ENCODE measurements at places on chromosomes 1 and 21.

- no peak for DNase-seq
Observed at GRCh38 chr1:84973498-84974334, 23.2 kb downstream of the MCOLN2 start.

DNA sequence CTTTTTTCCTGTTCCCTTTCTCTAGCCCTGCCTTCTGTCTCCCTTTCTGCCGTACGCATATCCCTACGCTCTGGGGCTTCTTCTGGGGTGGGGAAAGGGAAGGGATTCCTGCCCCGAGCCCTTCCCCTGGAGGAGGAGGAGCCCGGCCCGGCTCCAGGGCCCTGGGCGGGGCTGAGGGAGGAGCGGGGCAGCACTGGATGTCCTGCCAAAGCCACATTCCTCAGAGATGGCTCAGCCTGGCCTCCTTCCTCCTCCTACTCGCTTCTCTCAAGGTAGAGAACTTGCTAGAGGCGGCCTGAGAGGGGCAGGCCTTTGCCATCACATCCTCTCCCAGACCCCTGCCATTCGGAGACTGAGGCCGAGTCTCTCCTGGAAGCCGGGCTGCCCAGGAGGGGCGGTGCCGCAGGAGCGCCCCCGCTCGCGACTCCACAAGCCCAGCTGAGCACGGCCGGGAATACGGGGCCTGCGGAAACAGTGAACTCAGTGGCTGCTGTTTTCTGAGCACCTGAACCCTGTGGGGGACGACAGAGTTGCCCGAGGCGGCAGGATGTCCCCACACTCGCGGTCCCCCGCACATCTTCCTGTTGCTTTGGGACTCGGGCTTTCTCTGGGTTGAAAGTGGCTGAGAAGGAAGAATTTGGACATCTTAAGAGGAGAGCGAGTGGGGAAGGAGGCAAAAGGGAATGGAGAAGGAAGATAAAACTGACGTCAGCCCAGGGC, 12.2 kb downstream of the ADAMTSL4 start:
- DNase-seq: no peak

DNA sequence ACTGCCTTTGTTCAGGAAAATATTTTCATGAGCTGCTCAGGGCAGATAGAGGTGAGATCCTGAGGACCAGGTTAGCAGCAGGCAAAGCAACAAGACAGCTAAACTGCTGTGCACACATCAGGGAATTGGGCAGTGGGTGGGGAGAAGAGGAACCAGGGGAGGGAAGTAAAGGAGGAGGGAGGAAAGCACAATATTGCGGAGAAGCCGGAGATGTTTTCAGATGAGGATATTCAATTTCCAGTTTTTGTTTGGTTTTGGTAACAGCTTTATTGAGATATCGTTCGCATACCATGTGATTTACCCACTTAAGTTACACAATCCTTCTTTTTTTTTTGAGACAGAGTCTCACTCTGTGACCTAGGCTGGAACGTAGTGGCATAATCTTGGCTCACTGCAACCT, 34.5 kb downstream of the EPHA10 start:
- no peak for DNase-seq

- no peak for DNase-seq
Observed at GRCh38 chr1:7827126-7827955, 25.5 kb downstream of the UTS2 start.

GRCh38 chr1:22870201-22870871, 102.3 kb downstream of the LACTBL1 start:
- DNase-seq: no peak

DNA sequence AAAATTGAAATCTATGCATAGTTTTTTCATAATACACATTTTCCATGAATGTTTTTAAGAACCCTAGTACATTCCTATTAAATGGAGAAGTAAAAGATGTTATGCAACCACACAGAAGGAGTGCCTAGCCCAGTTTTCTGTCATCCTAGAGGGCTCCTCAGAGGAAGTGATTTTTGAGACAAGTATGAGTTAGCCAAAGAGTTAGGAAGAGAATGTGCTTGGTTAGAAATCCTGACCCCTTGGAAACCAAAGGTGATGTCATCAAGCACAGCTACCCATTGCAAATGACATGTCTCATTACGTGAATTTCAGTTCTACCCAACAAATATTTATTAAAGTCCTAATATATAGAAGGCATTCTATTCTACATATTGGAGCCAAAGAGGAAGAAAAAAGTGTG, 88.9 kb upstream of the TNFSF4 start:
- DNase-seq: no peak

- no peak for DNase-seq
Observed at GRCh38 chr1:218312509-218312908, 27.4 kb downstream of the RRP15 start.

DNA sequence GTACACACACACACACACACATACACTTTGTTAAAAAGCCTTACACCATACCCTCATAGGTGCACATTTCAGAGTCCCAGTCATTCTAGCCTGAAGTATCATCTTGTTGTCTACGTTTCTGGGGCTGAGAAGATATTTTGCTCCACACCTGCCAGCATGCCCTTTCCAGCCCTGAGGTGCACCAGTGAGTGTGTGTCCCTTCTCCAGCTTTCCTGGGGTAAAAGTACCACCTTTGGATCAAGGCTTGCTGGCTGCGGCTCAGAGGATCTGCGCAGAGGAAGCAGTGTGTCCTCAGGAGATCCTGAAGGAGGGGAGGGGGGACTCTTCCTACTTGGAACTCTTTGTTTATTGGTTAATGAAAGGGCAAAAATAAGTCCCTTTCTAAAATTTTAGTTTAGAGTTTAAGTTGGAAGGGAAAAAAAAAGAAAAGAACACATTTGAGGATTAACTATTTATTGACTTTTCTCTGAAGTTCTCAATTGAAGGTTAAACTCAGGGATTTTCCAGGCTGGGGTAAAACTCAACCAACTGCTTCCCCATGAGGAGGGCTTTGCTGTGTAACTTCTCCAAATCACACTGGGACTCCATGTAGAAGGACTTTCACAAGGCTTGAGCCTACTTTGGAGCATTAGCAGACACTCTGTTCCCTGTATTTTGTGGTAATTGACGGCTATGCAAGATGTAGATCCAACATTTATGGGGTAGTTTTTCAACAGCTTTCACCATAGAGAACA, 200.3 kb upstream of the SGIP1 start:
- DNase-seq: no peak

DNA sequence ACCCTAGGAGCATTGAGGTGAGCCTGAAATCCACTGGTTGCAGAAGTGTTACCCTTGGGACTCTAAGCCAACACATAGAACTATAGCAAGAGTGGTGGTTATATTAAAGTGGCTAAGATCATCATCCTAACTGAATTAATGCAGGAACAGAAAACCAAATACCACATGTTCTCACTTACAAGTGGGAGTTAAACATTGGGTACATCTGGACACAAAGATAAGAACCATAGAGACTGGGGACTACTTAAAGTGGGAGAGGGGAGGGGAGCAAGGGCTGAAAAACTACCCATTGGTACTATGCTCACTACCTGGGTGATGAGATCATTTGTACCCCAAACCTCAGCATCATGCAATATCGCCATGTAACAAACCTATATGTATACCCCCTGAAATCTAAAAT, 100.0 kb downstream of the SLC25A24 start:
- no peak for DNase-seq

GRCh38 chr1:41935226-41935625, 16.5 kb upstream of the HIVEP3 start:
- no peak for DNase-seq

GRCh38 chr1:58895082-58895481, 111.2 kb upstream of the JUN start:
- DNase-seq: no peak

- no peak for DNase-seq
Observed at GRCh38 chr21:43825936-43826622, 36.7 kb downstream of the RRP1 start.

DNA sequence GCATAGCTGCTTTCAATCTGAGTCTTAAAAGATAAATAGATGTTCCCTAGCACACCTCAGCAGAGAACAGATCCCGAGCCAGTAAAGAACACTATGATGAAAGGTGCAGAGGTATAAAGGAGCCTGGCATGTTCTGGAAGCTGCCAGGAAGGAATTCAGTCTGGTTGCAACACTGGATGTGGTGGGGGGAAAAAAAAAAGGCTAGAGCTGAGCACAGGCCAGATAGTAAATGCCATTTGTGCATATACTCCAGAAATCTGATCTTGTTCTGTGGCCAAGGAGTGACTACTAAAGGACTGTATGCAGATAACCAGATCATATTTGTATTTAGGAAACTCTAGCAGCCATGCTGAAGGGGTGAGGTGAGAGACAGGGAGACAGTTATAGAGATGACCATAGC, 240.3 kb downstream of the VAV3 start:
- DNase-seq: no peak

DNA sequence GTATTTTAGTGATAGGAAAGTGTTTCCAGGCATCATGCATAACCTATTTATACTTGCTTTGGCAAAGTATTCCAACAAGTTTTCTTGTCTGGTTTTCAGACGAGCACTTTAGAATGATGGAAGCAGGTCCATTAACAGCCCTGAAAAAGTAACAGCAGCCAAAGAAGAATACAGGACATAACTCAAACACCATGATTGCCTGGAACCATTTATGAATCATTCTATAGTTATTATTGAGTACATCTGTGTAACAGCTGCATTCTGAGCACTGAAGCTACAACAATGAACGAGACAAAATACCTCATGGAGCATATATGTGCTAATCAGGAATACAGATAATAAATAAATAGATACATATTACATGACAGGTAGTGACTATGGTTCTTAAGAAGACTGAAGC, 12.6 kb downstream of the IL10RB start:
- DNase-seq: no peak

DNA sequence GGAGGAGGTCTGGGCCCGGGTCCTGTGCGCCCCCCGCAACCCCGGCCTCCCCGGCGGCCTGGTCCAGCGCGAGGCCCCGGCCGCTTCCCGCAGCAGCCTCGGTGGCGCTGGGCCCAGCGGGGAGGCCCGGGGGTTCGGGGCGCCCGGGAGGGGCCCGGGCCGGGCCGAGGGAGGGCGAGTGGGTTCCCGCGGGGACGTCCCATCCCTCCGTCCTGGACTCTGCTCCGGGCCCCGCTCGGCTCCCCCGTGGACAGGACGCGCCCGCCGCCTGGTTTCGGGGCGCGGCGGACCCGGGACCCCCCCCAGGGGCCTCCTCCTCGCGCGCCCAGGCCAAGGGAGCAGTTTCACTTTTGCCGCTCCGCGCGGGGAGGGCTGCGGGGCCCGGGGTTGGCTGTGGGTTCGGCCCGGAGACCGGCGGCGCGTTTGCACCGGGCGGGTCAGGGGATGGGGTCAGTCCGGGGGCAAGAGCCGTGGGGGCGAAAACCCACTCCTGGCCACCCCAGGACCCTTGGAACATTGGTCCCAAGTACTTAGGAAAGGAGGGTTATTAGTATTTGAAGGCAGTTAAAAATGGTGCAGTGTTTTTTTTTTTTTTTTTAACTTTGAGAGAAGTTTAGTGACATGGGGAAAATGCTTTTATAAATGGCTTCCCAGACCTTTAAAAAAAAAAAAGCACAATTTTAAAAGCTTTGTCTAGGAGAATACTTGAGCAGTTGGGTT, 677 bp downstream of the AGPAT3 start:
- DNase-seq: no peak

- DNase-seq: no peak
Observed at GRCh38 chr1:118948846-118949245, 39.3 kb downstream of the TBX15 start.

DNA sequence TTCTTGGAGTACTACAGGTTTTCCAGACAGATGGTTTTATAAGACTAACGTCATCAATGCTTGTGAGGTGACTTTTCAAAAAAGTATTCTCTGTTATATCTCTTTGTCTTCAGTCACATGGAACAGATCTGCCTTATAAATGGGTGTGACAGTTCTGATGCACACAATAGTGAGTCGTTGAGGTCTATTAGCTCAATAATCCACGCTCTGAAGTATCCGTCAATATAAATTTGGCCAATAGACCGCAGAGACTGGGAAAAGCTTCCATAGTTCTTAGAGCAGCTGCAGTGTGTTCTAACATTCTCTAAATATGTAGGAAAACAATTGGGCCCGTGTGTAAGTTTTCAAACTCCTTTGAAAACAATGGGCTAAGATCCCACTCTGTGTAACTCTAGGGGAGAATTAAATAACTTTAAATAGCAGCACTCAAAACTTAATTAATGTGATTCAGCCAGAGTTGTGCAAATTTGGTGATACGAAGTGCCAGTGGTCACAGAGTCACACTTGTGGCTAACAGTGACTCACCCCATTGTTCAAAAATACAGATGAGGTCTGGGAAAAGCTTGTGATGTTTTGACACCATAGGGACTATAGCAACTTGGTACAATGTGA, 316.0 kb downstream of the LMO4 start:
- no peak for DNase-seq

GRCh38 chr1:235783148-235783776, 83.4 kb downstream of the LYST start:
- no peak for DNase-seq

GRCh38 chr1:30812076-30812475, 54.5 kb upstream of the LAPTM5 start:
- no peak for DNase-seq

GRCh38 chr1:51329443-51330325, 678 bp downstream of the TTC39A start:
- no peak for DNase-seq

GRCh38 chr21:41972511-41973205, 18.8 kb upstream of the C2CD2 start:
- no peak for DNase-seq

DNA sequence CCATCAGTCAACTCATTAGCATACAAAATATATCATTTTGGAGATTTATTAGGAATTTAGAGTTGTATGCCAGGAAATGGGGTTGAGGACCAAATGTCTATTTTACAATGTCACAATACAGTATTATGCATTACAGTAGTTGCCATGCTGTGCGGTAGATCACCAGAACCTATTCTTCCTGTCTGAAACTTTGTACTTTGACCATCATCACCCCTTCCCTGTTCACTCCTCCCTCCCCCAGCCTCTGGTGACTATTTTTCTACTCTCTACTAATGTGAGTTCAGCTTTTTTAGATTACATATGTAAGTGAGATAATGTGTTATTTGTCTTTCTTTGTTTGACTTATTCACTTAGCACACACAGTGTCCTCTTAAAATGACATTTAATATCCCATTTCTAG, 50.8 kb downstream of the PTBP2 start:
- no peak for DNase-seq

DNA sequence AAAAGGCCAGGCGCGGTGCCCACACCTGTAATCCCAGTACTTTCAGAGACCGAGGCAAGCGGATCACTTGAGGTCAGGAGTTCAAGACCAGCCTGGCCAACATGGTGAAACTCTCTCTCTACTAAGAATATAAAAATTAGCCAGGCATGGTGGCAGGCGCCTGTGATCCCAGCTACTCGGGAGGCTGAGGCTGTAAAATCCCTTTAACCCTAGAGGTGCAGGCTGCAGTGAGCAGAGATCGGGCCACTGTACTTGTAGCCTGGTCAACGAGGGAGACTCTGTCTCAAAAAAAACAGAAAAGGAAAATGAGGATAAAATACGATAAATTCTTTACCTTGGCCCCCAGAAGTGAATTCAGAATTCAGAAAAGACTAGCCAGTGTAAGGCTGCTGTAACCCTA, 1.6 kb downstream of the TMEM50B start:
- DNase-seq: no peak

DNA sequence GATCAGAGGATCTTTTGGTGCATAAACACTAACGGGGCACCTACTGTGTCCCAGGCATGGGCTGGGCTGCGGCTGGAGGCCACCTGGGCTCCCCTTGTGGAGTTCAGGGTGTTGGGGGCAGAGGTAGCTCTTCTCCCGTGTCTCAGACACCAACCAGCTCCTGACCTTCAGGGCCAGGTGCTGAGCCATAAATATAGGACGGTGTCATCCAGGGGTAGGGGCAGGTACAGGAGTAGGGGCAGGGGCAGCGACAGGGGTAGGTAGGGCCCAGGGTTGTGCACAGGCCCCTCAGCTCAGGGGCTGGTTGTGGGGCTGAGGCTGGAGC, 18.0 kb upstream of the LRRC3 start:
- no peak for DNase-seq

- no peak for DNase-seq
Observed at GRCh38 chr1:207863893-207864535, 46.9 kb downstream of the CD34 start.

All from stimulated activated CD4-positive, alpha-beta T cell treated with anti-CD3 and anti-CD28 coated beads, Interleukin-1b, Interleukin-23, amount 100 ng/mL, for 1 hour (primary cell).